AML-193 (cell line): ENCODE measurements at places on chromosomes 16 and 17.

DNA sequence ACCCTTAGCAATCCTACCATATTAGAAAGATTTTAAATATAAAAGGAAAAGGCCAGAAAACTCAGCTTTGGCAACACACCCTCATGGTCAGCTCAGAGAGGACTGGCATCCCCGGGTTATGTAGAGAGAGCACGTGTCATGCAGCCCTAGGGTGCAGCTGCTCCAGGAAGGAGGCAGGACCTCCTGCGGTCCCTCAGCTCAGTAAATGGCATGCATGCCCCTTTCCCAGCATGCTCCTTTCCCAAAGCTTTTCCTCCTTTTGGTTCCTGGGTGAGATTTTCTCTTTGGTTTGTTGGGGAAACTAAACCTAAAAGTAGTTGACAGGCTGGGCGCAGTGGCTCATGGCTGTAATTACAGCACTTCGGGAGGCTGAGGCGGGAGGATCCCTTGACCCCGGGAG is 3.9 kb downstream of the GAN start:
- DNase-seq, result no peak

GRCh38 chr17:50634224-50634914 is at the start of gene ABCC3:
TSS of gene ABCC3 (plus strand) at chr17:50634881. CDS start at chr17:50634937, 56 bp downstream.
- no peak for DNase-seq

- no peak for DNase-seq
These were observed 332.0 kb downstream of the XYLT1 start for GRCh38 chr16:17138801-17139200.

- DNase-seq, result no peak
These were observed 50.3 kb downstream of the ZFPM1 start for GRCh38 chr16:88503374-88503770.

GRCh38 chr17:44982113-44982702 is 14.1 kb upstream of the C1QL1 start:
- no peak for DNase-seq
